RWPE1 (cell line): ENCODE measurements at places on chromosomes 3 and 15.

DNA sequence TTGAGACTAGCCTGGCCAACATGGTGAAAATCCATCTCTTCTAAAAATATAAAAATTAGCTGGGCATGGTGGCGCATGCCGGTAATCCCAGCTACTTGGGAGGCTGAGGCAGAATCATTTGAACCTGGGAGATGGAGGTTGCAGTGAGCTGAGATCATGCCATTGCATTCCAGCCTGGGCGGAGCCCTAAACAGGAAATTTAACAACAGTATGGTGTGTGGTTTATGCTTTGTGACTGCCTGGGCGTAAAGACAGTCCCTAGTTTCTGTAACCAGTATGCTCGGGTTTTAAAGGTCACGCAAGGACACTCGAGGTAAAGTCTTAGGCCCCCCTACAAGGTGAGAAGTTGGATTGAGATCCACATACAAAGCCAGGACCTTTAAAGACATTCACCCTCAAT is 43.3 kb downstream of the USP50 start:
- no peak for DNase-seq

GRCh38 chr15:68106656-68107055 is 52.5 kb downstream of the PIAS1 start:
- DNase-seq, result no peak

GRCh38 chr15:42163947-42164550 is 7.6 kb upstream of the PLA2G4F start:
- DNase-seq, result no peak

DNA sequence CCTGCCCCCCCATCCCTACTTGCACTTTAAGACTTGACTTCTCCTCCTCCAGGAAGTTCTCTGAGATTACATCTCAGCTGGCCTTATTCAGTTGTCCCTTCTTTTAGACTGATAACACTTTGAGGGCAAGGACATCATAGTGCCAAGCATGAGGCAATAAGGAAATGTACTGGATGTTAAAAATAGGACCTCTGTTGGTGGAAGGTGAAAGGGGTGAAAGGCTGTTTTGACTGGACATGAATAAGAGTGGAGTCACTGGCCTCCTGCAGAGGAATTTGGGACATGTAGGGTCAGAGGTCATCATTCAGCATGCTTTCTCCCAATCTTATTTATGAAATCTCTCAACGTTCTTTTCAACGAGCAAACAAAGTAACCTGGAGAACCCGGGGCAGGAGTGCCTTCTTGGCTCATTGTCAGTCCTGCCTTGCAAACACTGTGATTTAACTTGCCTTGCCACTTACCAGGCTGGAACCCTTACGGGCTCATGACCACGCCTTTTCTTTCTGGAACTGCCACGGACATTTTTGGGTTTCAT is 38.6 kb downstream of the TRIM71 start:
- no peak for DNase-seq

GRCh38 chr3:122957707-122958689 is 69.6 kb downstream of the SEMA5B start:
- DNase-seq, result no peak

GRCh38 chr3:97430601-97431000 is 334.0 kb upstream of the ARL6 start:
- no peak for DNase-seq

GRCh38 chr3:50375258-50375931 is 16.1 kb upstream of the TMEM115 start:
- DNase-seq, result no peak

DNA sequence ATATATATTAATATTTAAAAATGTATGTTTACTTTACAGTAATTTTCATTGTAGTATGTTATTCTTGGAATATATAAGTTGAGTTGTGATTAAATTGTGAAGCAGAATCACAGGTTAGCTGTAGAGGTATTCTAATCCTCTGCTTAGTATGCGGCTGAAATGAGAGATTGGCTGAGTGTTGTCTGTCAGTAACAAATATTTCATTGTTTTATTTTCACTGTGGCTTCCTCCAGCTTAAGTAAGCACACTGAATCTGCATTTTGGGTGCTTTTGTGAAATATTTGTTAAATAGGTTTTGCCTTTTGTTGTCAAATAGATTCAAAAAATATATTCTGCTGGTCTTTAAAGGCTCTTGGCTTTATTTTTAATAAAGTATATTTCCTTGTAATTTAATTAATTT is 357.5 kb downstream of the CADM2 start:
- DNase-seq, result no peak

DNA sequence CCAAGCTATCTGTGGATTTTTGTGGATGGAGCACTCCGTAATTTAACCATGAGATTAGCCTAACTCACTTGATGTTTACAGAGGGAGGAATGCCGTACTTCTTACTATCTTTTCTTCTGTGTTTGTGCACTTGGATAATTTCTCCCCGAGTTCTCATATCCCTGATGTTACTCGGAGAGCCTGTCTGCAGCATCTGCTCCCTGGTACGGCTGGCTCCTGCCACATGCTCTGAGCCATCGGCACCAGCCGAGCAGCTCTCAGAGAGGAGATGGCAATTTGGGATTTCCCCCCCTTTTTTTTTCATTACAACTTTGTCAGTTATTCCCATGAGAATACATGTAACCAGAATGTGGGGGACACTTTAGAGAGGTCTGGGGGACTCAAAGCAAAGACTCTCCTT is 155.0 kb downstream of the MCTP2 start:
- no peak for DNase-seq

DNA sequence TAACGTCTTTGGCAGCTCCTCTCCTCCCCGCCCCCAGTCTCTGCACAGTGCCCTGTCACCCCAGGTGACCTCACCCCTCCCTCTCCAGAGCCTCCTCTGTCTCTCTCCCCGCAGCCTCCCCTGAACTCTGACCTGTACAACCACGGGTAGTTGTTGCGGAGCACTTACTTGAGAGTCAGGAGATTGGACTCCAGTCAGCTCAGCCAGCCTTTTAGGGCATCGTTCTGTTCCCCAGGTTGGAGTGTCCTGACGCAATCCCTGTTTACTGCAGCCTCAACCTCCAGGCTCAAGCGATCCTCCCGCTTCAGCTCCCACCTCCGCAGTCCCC is 177.7 kb downstream of the UACA start:
- DNase-seq, result no peak

DNA sequence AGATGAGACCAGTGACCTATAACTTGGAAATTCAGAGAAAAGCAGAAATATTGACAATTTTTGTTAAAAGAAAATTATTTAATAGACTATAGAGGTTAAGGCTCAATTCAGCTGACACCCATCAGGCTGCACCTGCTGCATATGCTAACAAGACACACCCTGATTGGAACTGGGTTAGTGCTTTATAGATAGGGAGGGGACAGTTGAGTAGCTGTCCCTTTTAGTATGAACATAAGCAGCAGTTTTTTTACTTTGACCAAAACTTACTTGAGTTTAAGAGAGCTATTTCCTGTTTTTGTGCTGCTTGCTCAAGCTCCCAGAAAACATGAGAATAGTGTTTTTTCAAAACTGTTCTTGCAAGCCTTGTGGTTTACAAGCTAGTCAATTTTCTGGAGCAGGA is 292.6 kb downstream of the LRRC3B start:
- no peak for DNase-seq

GRCh38 chr3:142931222-142931621 is 32.3 kb downstream of the PAQR9 start:
- DNase-seq, result no peak

GRCh38 chr3:167808910-167809309 is 73.4 kb downstream of the SERPINI1 start:
- no peak for DNase-seq

DNA sequence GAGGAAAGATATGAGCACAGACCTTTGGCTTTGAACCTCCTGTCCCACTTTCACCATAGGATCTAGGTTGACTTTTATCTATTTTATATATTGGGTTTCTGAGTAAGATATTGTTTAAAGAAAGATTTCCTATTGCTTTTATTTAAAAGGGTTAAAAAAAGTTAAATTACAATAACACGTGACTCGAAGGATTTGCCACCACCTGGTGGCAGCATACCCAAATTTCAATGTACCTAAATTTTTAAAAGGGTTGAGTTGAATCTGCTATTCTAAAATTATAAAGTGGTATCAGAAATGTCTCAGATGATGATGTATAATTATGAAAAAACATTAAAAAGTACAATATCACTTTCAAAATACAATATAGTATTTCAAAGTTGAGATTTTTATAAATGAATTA is 368.4 kb downstream of the MECOM start:
- DNase-seq, result peak; percentile 12

DNA sequence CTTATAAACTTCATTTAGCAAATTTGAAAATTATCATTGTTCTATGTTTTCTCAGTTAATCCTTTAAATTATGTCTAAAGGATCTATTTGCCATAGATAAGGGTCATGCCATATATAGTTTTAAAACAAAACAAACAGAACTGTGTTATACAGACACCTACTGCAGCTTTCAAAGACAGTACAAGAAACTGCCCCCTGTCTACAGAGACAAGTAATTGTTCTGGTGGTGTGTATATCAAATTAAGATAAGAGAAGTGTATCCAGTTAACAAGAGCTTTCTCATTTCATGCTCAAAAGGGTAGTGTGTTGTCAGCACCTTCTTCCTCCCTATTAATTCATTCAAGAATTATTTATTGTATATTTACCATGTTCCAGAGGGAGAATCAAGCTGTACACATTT is 201.2 kb downstream of the FMN1 start:
- no peak for DNase-seq

DNA sequence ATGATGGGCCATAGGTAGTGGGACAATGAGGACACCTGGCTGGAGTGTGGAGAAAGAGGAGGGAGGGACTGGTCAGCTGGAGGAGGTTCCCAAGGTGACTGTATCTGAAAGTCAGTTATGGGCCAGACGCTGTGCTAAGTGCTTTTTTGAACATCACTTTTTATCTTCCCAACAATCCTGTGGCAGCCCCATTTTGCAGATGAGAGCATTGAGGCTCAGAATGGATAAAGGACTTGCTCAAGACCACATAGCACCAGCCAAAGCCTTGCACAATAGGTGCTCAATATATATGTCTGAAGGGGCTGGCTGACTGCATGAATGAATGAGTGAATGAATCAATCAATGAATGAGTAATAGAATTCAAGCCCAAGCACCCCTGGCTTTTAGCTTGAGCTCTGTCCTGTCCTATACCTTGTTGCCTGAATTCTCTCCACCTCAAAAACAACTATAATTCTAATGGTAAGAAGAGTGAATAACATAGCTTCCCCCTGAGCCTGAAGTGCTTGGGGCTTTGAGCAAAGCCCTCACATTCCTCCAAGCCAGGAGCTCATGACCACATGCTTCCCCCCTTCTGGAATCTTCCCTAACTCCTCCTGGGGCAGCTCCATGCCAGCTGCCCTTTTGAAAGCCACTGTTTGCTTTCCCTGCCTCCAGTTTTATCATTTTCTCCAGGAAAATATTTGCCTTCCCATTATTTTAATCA is 150.9 kb downstream of the RPLP1 start:
- DNase-seq, result no peak

- DNase-seq, result no peak
Measured at GRCh38 chr3:114447545-114447944, 153.7 kb downstream of the TIGIT start.

DNA sequence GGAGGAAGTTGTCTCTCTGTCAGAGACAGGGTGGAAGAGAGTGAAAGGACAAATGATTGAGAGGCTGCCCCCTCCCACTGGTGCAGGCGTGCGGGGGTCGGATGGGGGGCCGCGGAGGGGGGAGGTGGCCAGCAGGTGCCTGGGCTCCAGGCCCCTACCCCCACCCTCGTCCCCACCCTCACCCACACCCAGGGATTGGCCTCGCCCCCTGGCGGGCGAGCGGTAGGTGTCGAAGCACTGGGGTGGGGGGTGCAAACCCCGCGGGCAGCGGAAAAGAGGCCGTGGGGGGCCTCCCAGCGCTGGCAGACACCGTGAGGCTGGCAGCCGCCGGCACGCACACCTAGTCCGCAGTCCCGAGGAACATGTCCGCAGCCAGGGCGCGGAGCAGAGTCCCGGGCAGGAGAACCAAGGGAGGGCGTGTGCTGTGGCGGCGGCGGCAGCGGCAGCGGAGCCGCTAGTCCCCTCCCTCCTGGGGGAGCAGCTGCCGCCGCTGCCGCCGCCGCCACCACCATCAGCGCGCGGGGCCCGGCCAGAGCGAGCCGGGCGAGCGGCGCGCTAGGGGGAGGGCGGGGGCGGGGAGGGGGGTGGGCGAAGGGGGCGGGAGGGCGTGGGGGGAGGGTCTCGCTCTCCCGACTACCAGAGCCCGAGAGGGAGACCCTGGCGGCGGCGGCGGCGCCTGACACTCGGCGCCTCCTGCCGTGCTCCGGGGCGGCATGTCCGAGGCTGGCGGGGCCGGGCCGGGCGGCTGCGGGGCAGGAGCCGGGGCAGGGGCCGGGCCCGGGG is at the start of gene KAT2B:
Gene KAT2B (plus strand): TSS at position 682 of the 783 bp plus-strand sequence. CDS start 32 bp downstream, at position 714.
- peak; percentile 69 for DNase-seq

DNA sequence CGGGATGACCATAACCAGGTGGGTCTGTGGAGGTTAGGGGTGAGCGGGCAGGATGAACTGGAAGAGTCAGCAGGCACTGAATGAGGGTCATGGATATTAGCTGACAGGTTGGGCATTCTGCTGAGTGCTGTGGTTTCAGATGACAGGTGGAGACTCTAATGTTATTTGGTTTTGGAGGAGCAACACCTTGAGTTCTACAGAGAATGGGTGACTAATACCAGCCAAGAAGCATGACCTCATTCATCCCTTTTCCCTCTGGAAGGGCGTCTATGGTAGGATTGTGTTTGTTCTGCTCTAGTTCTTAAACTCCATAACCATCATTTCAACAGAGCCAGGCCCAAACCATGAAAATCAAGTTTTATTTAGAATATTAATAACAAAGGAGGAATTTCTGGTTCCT is 550.7 kb upstream of the LMCD1 start:
- DNase-seq, result no peak

DNA sequence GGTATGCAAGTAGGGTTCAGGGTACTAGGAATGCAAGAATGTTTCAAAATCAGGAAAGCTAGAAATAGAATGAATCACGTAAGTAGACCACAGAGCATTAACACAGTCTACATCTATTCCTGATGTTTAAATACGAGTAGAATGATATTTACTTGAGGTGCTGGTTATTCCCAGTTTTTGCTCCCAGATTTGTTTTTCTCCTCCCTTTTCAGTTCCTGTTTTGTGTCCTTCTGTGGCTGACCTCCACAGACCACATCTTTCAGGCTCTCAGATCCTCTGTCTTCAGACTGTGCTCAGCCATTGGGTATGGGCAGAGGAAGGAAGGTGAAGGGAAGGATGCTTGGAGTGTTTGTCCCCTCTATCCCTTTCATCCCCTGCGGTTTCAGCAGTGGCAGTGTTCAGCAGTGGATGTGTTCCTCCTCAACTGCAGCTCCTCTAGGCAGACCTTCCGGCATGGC is 276.6 kb downstream of the ZNF621 start:
- no peak for DNase-seq

- DNase-seq, result peak; percentile 46
Measured at GRCh38 chr3:71101014-71101413, 482.5 kb downstream of the FOXP1 start.

GRCh38 chr3:124217542-124217941 is 225.6 kb upstream of the ROPN1 start:
- DNase-seq, result peak; percentile 58
